ENCODE measurements at places on chromosomes 1 and 21. TPM values are rescaled to one million over a fixed set of nuclear protein-coding genes. Genes with fewer than 3 reads are reported as not detected.

Gene E2F2
- under 0.01 TPM for total RNA-seq

Gene ATP1A2
- total RNA-seq: not detected

Gene LRRC53
- total RNA-seq: not detected

Gene GORAB
- total RNA-seq: 21.9 TPM

Gene CD34
- 0.05 TPM for total RNA-seq

Gene FMN2
- total RNA-seq: 5.9 TPM

Gene COL9A2
- 0.78 TPM for total RNA-seq

Gene AMY1B
- total RNA-seq: not detected

Gene PGD
- 31.8 TPM for total RNA-seq

Gene SLAMF9
- 0.09 TPM for total RNA-seq

Gene S100A13
- total RNA-seq: 56.3 TPM

Gene AZIN2
- total RNA-seq: 30.3 TPM

Gene CLCNKA
- not detected for total RNA-seq

Gene LAMB3
- total RNA-seq: 26.1 TPM

Gene ANKRD65
- 0.18 TPM for total RNA-seq

Gene TINAGL1
- total RNA-seq: 241 TPM

Gene BMP8B
- not detected for total RNA-seq

Gene FAM3B
- total RNA-seq: not detected

Gene RGS4
- 822 TPM for total RNA-seq

Gene CLDN17
- total RNA-seq: not detected

Gene DTL
- total RNA-seq: 1.8 TPM

Gene OR10J1
- total RNA-seq: not detected

Gene IL12RB2
- total RNA-seq: not detected

Gene NTNG1
- total RNA-seq: 2.2 TPM

Gene PRSS38
- not detected for total RNA-seq

Gene SYCP1
- not detected for total RNA-seq

Gene RAB42
- 4.5 TPM for total RNA-seq

Gene CFHR5
- not detected for total RNA-seq

Gene ARHGAP29
- 7.7 TPM for total RNA-seq

Gene LCE1B
- not detected for total RNA-seq

Gene COL6A2
- 1,787 TPM for total RNA-seq

Gene VHLL
- total RNA-seq: not detected

Gene PFKL
- total RNA-seq: 312 TPM

Gene CXADR
- total RNA-seq: 2.0 TPM

Gene SYTL1
- total RNA-seq: 0.23 TPM

Gene MXRA8
- total RNA-seq: 172 TPM

Gene OR2L8
- not detected for total RNA-seq

Gene OR2G6
- not detected for total RNA-seq

Gene OR2T35
- total RNA-seq: not detected

Data from smooth muscle cell of the umbilical artery (primary cell).